ENCODE measurements at places on chromosomes 5 and 9. TPM values are rescaled to one million over a fixed set of nuclear protein-coding genes. Genes with fewer than 3 reads are reported as not detected.

GRCh38 chr5:150661086-150661485, at the start of gene MYOZ3:
Gene MYOZ3 (plus strand): TSS chr5:150661251. CDS start chr5:150662942, 1,691 bp downstream.
- no peaks in the 10 kb centered on the region for H3K27me3 ChIP-seq
- no peak for DNase-seq
- no peak within 1 kb of the TSS for H3K4me3 ChIP-seq
- H3K4me1 ChIP-seq = no peaks in the 10 kb centered on the region
- H3K27ac ChIP-seq = peak within 1 kb of the TSS; percentile 85
- no peaks in the 10 kb centered on the region for H3K36me3 ChIP-seq

DNA sequence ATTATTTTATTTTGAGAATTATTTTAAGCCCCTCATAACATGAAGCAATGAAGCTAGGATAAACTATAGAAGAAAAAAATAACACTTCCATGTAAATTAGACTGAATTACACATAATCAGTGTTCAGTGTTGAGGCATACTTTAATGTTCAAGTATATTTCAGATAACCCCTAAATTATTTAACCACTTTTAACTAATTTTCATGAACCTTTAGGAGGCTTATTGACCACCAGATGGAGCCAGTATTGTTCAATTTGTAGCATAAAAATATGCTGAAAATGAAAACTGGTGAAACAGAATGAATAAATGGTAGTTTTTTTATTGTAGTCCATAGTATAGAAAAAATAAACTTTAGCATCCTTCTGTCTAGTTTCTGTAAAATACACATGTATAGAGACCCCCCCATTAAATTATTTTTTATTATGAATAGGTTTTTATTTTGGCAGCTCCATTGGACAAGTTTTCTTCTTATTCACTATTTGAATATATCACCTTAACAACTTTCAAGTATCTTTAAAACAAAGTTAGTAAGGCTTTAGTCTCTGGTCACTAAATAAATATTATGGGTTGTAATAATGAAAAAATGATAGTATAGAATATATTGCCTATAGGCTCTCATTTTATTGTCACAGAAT, 190.1 kb downstream of the CWC27 start:
- peak; percentile 7 for DNase-seq
- H3K4me3 ChIP-seq = no peak overlapping the region
- H3K4me1 ChIP-seq = no peaks in the 10 kb centered on the region
- H3K27ac ChIP-seq = no peak overlapping the region

DNA sequence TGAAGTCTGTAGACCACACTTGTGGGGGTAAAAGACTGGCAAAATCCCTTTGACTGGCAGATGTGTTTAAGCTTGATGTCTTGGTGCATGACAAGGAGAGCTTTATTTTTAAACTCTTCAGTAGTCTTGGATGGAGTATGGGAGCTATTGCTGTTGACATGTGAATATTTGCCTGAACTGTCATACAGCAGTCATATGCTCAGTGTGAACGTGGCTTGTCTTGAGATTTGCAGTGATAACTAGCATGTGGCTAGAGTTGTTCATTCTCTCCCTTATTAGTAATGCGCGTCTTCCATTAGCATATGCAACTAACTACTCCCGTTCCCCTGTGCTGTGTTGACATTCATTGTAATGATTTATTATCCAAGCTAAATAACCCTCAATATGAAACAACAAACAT, 523.6 kb upstream of the WWC1 start:
- no peak for DNase-seq

DNA sequence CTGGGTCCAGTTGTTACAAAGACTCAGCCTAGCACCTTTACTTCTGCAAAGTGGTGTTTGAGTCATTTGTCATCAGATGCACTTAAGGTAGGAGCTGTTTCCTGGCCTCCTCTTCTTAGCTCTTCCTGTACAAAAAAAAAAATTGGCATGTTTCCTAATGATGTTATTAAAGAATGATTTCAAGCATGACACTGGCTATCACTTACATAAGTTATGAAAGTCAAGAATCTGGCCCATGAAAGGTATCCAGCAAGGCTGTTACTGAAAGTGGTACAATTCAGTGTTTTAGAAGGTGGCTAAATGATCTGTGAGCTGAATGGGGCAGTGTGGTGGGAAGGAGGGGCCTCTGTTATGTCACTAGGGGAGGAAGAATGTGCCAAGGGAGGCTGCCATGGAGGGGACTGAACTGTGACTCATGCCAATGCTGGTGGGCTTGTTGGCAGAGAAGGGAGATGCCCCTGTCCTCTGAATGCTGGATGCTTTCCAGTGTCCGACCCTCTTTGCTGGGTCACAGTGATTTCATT, 175.1 kb upstream of the MAP1B start:
- H3K4me3 ChIP-seq = no peak overlapping the region
- H3K27ac ChIP-seq = peak overlapping the region; percentile 74
- peaks cover 16% of the 10 kb centered on the region for H3K4me1 ChIP-seq

GRCh38 chr9:19127871-19128500, 694 bp upstream of the PLIN2 start:
- peak overlapping the region; percentile 90 for H3K27ac ChIP-seq
- H3K36me3 ChIP-seq = peaks cover 18% of the 10 kb centered on the region
- peaks cover 19% of the 10 kb centered on the region for H3K4me1 ChIP-seq
- DNase-seq = peak; percentile 22
- H3K4me3 ChIP-seq = peak overlapping the region; percentile 62

- H3K4me3 ChIP-seq = no peak overlapping the region
- DNase-seq = no peak
- H3K27ac ChIP-seq = no peak overlapping the region
- no peaks in the 10 kb centered on the region for H3K36me3 ChIP-seq
- H3K27me3 ChIP-seq = no peaks in the 10 kb centered on the region
- no peaks in the 10 kb centered on the region for H3K4me1 ChIP-seq
These were observed 211.0 kb downstream of the SNX18 start for GRCh38 chr5:54728588-54728915.

DNA sequence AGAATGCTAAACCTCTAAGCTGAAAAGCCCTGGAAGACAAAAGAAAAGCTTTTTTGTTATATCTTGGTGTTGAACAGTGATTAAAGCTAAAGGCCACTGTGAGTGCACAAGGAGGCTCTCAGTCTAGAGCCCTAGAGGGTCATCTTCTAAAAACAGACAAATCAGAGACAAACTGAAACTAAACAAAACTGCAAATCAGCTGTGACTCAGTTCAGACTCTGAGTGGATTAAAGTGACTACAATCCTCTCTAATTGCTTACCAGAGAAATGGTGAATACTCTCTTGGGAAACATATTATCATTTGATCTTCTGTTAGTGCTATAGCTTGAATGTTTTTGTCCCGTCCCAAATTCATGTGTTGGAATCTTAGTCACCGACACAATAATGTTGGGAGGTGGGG, 491.9 kb downstream of the CDH18 start:
- no peak overlapping the region for H3K4me3 ChIP-seq
- H3K27me3 ChIP-seq = no peaks in the 10 kb centered on the region
- H3K27ac ChIP-seq = peak overlapping the region; percentile 18
- H3K36me3 ChIP-seq = no peaks in the 10 kb centered on the region
- H3K4me1 ChIP-seq = no peaks in the 10 kb centered on the region

- H3K36me3 ChIP-seq = no peaks in the 10 kb centered on the region
- H3K27ac ChIP-seq = no peak overlapping the region
- no peak for DNase-seq
- no peak overlapping the region for H3K4me3 ChIP-seq
- H3K4me1 ChIP-seq = peaks cover 4% of the 10 kb centered on the region
These were observed 142.2 kb downstream of the DCP2 start for GRCh38 chr5:113118765-113119164.

GRCh38 chr5:54745599-54745998, 228.0 kb downstream of the SNX18 start:
- H3K27ac ChIP-seq = no peak overlapping the region
- no peaks in the 10 kb centered on the region for H3K36me3 ChIP-seq
- H3K27me3 ChIP-seq = no peaks in the 10 kb centered on the region
- no peak for DNase-seq
- no peaks in the 10 kb centered on the region for H3K4me1 ChIP-seq
- no peak overlapping the region for H3K4me3 ChIP-seq

DNA sequence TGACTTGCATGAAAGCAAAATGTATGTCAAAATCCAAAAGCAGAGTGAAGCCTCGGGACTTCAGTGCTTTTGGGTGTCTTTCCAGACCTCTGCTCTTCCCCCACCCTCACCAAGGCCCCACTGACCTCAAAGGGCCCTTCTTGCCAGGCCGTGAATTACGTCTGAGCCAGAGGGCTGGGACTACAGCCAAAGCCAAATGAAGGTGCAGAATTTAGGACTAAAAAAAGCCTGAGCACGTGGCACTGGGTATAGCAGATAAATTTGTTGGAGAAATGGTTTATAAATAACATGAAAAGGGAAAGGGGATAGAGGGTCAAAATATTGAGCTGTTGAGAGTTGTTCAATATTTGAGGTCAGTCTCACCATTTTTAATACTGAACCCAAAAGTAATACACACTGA, 163.4 kb downstream of the GHR start:
- no peak for DNase-seq
- H3K36me3 ChIP-seq = no peaks in the 10 kb centered on the region
- no peak overlapping the region for H3K27ac ChIP-seq
- H3K27me3 ChIP-seq = no peaks in the 10 kb centered on the region
- no peaks in the 10 kb centered on the region for H3K4me1 ChIP-seq
- no peak overlapping the region for H3K4me3 ChIP-seq

DNA sequence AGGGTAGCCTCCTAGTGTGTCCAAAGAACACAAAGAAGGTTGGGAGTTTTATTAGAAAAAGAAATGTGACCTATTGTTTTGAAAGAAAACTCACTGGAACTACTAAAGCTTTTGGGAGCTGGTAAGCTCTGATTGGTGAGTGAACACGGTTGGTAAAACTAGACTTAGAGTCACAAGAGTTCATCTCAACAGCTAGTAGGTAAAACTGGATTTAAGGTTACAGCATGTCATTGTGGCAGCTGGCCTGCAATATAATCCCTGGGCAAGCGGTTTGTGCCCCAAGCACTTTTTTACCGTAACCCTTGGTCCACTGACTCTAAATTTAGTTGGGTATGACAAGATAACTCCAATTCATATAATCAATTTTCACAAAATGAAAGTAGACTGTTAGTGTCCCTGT, 47.4 kb downstream of the UBAP2 start:
- no peaks in the 10 kb centered on the region for H3K4me1 ChIP-seq
- H3K36me3 ChIP-seq = no peaks in the 10 kb centered on the region
- DNase-seq = no peak

- no peaks in the 10 kb centered on the region for H3K36me3 ChIP-seq
- no peaks in the 10 kb centered on the region for H3K27me3 ChIP-seq
- peaks cover 4% of the 10 kb centered on the region for H3K4me1 ChIP-seq
- no peak overlapping the region for H3K27ac ChIP-seq
These were observed 180.2 kb downstream of the FBXL17 start for GRCh38 chr5:108201721-108202120.

GRCh38 chr5:71748360-71748759, 29.3 kb downstream of the CARTPT start:
- DNase-seq = peak; percentile 49
- no peaks in the 10 kb centered on the region for H3K4me1 ChIP-seq
- H3K4me3 ChIP-seq = no peak overlapping the region
- H3K27ac ChIP-seq = no peak overlapping the region

GRCh38 chr5:28691526-28691925, 1653.1 kb upstream of the CDH9 start:
- no peaks in the 10 kb centered on the region for H3K27me3 ChIP-seq
- H3K4me3 ChIP-seq = no peak overlapping the region
- no peak overlapping the region for H3K27ac ChIP-seq
- peaks cover 3% of the 10 kb centered on the region for H3K4me1 ChIP-seq
- H3K36me3 ChIP-seq = no peaks in the 10 kb centered on the region

DNA sequence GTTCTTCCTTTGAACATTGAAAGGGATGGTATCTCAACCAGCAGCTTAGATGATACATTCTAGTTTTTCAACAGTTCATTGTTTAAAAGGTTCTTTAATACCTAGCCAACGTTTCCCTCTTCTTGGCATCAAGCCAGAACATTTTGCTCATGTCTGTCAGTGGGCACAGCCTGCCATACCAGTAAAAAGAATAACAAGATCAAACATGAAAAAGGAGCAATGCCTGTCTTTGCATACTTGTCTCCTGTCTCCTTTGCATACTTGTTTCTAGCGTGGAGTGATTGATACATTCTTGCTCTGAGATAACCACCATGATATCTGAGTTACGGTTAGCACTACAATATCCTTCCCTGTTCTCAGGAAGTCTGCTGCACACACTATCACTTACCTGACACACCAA, 248.6 kb upstream of the DAPK1 start:
- no peak overlapping the region for H3K27ac ChIP-seq
- no peaks in the 10 kb centered on the region for H3K27me3 ChIP-seq
- no peak overlapping the region for H3K4me3 ChIP-seq
- H3K36me3 ChIP-seq = no peaks in the 10 kb centered on the region

- no peak for DNase-seq
- no peaks in the 10 kb centered on the region for H3K36me3 ChIP-seq
- H3K4me1 ChIP-seq = no peaks in the 10 kb centered on the region
- no peak overlapping the region for H3K27ac ChIP-seq
- no peak overlapping the region for H3K4me3 ChIP-seq
These were observed 60.6 kb downstream of the PAM start for GRCh38 chr5:102815540-102816332.

GRCh38 chr5:37075399-37075950, 173.7 kb downstream of the CPLANE1 start:
- H3K4me3 ChIP-seq = no peak overlapping the region
- H3K27ac ChIP-seq = no peak overlapping the region
- no peak for DNase-seq
- H3K36me3 ChIP-seq = no peaks in the 10 kb centered on the region
- no peaks in the 10 kb centered on the region for H3K27me3 ChIP-seq

- no peak overlapping the region for H3K27ac ChIP-seq
- H3K4me1 ChIP-seq = no peaks in the 10 kb centered on the region
- H3K36me3 ChIP-seq = no peaks in the 10 kb centered on the region
- no peak for DNase-seq
- H3K4me3 ChIP-seq = no peak overlapping the region
These were observed 123.8 kb upstream of the LPAR1 start for GRCh38 chr9:111162026-111162425.

- H3K4me3 ChIP-seq = no peak overlapping the region
- H3K36me3 ChIP-seq = no peaks in the 10 kb centered on the region
- no peak for DNase-seq
- H3K27ac ChIP-seq = no peak overlapping the region
- H3K4me1 ChIP-seq = no peaks in the 10 kb centered on the region
These were observed 308.1 kb upstream of the GRAMD2B start for GRCh38 chr5:126115059-126115629.

GRCh38 chr5:1227667-1228066, 2.5 kb downstream of the SLC6A18 start:
- no peaks in the 10 kb centered on the region for H3K36me3 ChIP-seq
- H3K27me3 ChIP-seq = peaks cover 6% of the 10 kb centered on the region
- DNase-seq = no peak
- H3K4me1 ChIP-seq = no peaks in the 10 kb centered on the region

HARS1 gene
- 45.4 TPM for total RNA-seq

CCDC107 gene
- total RNA-seq = 50.7 TPM

PTGES2 gene
- 73.3 TPM for total RNA-seq

PCDHGB3 gene
- total RNA-seq = 12.4 TPM

SHOC1 gene
- total RNA-seq = not detected

FBP2 gene
- total RNA-seq = not detected

FBXO4 gene
- total RNA-seq = 23.5 TPM

OGN gene
- total RNA-seq = 4.2 TPM

ISL1 gene
- total RNA-seq = not detected

OR2K2 gene
- not detected for total RNA-seq

NAIF1 gene
- total RNA-seq = 11.2 TPM
